ENCODE measurements at places on chromosomes 2 and 18. TPM values are rescaled to one million over a fixed set of nuclear protein-coding genes. Genes with fewer than 3 reads are reported as not detected.

The SERPINB13 gene
- not detected for total RNA-seq

DNA sequence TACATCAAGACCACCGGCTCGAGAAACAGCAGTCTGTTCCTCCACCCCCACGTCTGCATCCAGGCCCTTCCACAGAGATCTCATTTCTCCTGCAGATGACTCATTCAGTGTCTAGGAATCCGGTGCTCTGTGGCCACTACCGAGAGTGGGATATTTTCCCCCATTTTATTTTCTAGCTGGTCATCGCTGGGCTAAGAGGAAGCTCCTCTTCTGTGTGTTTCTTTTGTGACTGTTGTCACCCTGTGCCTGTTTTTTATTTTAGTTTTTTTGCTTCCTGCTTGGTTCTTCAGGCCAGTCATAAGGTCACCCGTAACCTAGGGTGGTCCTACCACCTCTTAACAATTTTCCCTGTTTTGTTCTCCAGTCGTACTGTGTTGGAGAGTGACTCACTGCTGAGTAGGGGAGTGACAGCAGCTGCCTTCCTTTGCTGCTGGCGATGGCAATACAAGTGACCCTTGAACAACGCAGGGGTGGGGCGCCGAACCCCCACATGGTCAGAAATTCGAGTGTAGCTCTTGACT, 6.7 kb downstream of the RAMP1 start:
- no peak overlapping the region for H3K27ac ChIP-seq
- no peaks in the 10 kb centered on the region for H3K4me1 ChIP-seq
- H3K27me3 ChIP-seq, result peaks cover 4% of the 10 kb centered on the region
- no peak for DNase-seq

DNA sequence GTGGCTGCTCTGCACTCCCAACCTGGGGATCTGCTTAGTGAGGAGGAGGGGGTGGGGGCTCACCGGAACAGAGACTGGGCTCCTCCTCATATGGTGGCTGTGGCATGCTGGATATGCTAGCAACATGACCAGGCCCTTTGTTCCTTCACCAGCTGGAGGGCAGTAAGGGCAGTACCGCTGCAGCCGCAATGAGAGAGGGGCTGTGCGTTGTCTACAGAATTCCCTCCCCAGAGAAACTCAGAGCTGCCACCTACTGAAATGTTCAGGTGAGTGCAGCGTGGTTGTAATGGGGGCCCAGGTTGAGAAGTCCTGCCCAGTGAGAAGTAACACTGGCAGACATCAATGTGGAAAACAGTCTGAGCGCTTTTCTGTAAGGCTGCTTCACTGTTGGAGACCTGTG, 1211.9 kb upstream of the NXPH2 start:
- H3K27me3 ChIP-seq, result no peaks in the 10 kb centered on the region
- peak; percentile 65 for DNase-seq
- no peaks in the 10 kb centered on the region for H3K36me3 ChIP-seq
- H3K27ac ChIP-seq, result no peak overlapping the region
- H3K4me3 ChIP-seq, result no peak overlapping the region

DNA sequence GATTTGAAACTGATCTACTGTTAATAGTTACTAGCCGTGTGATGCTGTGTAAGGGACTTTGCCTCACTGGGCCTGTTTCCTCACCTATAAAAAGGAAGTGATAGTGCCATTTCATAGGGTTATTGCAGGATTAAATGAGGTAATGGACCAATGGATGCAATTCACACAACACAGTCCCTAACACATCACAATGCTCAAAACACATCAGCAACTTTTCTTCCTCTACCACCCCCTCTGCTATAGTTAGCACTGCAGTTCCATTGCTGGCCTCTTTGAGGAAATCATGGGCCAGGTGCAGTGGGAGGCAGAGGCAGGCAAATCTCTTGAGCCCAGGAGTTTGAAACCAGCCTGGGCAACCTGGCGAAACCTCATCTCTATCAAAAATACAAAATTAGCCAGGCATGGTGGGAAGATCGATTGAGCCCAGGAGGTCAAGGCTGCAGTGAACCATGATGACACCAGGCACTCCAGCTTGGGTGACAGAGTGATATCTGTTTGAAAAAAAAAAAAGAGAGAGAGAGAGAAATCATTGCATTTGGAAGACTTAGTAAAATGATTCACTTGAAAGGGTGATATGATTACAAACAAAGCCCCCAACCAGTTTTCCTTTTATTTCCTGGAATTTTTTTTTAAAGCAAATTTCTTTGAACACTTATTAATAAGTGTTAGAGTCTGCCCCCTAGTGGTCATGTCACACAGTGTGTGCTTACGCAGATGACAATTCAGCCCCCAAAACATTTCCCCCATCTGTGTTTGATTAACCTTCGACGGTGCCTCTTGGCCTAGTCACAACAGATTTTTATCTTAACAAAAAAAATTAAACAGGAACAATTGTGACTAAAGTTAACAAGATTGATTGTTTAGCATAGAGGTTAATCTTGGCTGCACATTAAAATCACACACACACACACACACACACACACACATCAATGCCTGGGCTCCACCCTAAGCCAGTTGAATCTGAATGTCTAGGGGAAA, 88.6 kb upstream of the BCL11A start:
- H3K4me3 ChIP-seq, result no peak overlapping the region
- no peaks in the 10 kb centered on the region for H3K4me1 ChIP-seq
- H3K27ac ChIP-seq, result no peak overlapping the region
- DNase-seq, result peak; percentile 88

GRCh38 chr2:169260846-169261642, 101.3 kb downstream of the LRP2 start:
- no peak overlapping the region for H3K27ac ChIP-seq
- no peaks in the 10 kb centered on the region for H3K27me3 ChIP-seq
- no peak overlapping the region for H3K4me3 ChIP-seq
- DNase-seq, result peak; percentile 17
- H3K4me1 ChIP-seq, result peaks cover 6% of the 10 kb centered on the region

DNA sequence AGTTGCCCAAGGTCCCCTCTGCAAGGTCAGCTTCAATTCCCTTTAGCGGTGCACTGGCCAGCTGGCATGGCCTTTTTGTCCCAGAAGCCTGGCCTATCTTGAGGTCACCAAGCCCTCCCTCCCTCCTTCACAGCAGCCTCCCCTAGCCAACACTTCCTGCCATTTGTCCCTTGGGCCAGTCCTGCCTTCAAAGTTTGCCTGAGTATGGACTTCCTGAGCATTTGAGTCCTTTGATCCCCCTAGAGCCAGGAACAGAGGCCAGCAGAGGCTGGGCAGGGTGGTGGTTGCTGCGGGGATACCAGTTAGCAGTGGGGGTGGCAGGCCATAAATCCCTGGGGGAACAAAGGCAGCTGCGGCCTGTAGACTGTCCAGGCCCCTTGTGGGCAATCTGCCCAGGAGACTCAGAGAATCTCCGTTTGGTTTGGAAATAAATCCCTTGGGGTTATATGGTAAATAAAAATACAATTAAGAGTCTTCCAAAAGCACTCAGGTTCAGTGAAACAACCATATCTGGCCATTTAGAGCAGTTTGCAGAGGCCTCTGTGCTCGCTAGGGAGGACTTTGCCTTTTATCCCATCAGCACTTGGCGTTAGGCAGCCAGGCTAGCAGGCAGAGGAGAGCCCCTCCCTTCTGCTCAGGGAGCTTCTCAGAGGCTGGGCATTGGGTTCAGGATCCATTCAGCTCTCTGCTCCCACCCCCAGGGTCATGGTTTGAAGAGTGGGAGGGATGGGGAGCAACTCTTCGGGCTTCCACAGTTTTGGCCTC, 3.1 kb upstream of the HES6 start:
- H3K27me3 ChIP-seq, result peaks cover 31% of the 10 kb centered on the region
- H3K36me3 ChIP-seq, result no peaks in the 10 kb centered on the region
- H3K4me3 ChIP-seq, result no peak overlapping the region
- H3K4me1 ChIP-seq, result peaks cover 7% of the 10 kb centered on the region

Data from GM23338 (cell line).